Activated CD4-positive, alpha-beta memory T cell treated with anti-CD3 and anti-CD28 coated beads, Interleukin-2, amount 10 ng/mL, durations not matched to agents 7 days and 5 days (primary cell): ENCODE measurements at places on chromosomes 1 and 21.

- DNase-seq, result no peak
Measured at GRCh38 chr1:167273027-167273800, 52.5 kb downstream of the POU2F1 start.

GRCh38 chr1:107433068-107433467 lies 292.2 kb downstream of the NTNG1 start:
- no peak for DNase-seq

DNA sequence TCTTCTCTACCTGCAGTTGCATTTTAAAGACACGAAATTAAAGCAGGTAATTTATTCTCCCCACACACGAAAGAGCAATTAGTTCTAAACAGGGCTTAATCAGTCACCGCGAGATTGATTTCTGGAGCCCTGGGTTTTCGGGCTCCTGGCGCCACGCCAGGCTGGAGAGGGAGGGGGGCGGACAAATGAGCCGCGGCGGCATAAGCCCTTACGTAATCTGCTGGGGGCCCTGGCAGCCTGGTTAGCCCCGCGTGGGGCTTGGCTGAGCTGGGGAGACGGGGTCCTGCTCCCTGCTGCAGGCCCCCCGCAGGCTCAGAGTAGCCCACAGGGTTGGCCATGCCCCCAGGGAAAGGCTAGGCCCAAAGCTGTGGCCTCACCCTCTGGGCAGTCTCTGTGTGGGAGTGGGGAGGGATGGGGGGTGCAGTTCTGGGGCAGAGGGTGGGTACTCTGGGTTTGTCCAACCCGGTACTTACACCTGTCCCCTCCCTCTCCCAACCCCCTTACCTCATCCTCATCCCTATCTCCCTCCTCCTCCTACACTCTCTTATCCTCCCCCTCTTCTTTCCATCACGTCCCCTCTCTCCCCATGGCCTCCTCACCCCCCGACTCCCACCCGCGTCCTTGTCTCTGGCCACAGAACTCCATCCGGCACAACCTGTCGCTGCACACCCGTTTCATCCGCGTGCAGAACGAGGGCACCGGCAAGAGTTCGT lies 19.9 kb downstream of the FOXO6 start:
- DNase-seq, result no peak

DNA sequence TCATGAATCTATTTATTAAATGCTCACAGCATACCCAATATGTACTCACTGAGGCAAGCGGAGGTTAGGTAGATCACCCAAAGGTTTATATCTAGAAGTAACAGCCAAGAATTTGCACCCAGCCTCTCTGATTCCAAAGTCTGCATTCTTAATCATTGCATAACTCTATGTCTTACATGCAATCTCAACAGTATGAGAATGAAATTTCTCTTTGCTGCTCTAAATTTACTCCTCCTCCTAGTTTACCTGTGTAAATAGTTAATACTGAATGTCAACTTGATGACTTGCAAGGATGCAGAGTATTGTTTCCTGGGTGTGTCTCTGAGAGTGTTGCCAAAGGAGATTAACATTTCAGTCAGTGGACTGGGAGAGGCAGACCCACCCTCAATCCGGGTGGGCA lies 840.6 kb downstream of the BRINP3 start:
- no peak for DNase-seq

DNA sequence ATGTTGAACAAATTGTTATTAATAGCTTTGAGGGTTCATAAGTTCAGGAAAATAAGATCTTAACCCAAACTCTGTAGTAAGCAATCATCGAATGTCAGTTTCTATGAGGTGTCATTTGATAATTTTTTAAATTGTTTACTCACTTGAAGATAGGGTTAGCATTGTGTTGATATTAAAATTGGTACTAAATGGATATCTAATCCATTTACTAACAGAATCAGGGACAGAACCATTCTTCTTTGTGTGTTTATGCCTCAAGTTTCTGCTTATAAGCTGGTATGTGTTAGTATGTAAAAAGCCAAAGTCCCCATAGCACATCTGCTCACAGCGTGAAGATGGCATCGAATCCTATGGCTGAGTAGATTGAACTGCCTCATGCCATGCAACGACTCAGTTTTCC lies 13.4 kb downstream of the DDR2 start:
- no peak for DNase-seq

GRCh38 chr1:54400329-54400728 lies 5.9 kb downstream of the SSBP3 start:
- no peak for DNase-seq

- DNase-seq, result peak; percentile 54
Measured at GRCh38 chr1:59146651-59147358, 150.1 kb upstream of the FGGY start.

DNA sequence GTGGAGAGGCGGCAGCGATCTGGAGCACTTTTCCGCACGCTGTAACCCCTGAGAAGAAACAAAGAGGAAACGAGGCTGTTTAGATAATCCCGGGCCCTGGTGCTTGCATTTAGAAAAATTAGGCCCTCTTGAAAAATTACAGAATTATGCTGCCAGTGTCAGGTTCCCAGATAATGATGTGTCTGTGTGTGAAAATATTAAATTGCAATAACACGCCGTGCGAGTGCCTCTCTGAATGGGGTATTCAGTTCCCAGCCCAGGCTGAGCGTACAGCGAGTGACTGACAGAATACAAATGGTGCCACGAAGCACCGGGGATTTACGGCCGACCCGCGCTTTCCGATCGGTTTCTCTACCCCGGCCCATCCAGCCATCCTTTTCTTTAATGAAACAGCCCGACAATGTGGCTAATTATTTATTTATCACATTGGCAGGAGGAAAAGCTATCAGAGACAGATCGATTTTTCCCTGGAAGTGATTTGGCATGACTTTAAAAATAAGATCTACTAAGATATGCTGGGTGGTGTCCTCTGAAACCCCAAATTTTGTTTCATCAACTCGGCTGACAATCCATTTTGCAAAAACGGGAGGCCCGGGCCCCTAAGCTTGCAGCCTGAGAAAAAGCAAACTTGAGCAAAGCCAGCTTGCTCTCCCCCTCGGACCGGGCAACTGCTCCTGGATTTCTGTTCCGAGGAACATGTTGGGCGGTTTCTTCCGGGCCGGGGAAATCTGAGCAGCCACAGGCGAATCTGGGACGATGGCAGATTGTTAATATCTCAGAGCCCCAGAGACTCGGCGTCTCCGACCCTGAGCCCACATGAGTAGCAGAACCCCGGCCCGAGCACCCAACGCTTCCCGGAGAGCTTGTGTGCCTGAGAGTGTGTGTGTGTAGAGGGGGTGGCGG lies 11.3 kb downstream of the PRDM16 start:
- DNase-seq, result no peak

GRCh38 chr1:78038071-78038470 lies 7.7 kb upstream of the GIPC2 start:
- DNase-seq, result no peak

- no peak for DNase-seq
Measured at GRCh38 chr1:87918398-87918797, 589.7 kb downstream of the LMO4 start.

DNA sequence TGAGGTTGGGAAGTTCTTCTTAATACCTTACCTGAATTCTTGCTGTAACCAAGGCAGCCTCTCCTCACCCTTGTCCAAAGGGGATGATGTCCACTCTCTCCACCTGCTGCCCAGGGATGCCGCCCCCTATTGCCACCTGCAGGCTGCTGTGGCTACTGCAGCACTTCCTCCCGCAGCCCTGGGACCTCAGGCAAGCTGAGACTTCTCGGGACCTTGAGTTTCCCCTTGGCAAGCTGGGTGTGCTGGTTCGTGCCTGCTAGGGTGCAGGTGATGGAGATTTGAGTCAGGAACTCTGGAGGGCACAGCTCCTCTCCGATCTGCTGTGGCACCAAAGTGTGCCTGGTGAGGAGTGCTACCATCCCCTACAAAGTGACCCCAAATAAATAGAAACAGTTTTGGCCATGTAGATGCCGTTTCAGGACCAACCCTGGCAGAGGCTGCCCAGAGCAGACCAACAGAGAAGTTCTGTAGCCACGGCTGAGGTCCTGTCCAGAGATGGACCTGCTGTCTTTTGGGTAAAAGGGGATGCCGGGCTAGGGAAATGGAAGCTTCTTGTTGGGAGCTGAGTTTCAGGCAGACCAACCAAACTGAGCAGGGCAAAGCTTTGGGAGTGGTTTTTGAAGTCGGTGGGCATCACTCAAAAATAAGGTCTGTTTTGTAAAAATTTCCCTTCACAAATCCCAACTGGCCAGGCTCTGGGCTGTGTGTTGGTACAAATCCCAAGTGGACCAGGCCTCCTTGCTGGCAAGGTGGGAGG lies 31.7 kb downstream of the RUNX3 start:
- peak; percentile 58 for DNase-seq

GRCh38 chr1:60173006-60173405 lies 99.4 kb upstream of the C1orf87 start:
- no peak for DNase-seq

DNA sequence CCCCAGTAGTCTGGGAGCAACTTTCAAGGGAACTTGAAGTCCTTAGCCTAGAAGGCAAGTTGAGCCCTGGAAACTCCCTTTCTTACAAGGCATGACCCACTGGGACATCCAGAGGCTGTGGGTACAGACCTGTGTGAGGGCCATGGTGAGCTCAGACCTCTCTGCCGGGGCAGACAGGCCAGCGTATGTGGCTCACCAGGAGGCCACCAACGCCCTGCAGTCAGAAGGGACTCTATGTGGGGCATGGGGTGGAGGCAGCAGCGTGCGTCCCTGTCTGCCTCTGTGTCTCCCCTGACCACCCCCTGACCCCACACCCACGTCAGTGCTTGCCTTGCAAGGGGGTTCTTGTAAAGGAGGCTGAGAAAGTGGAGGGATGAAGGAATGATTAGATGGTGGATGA lies 10.8 kb downstream of the COQ8A start:
- no peak for DNase-seq

GRCh38 chr1:1402072-1402900 lies 3.2 kb upstream of the CCNL2 start:
- DNase-seq, result peak; percentile 38

DNA sequence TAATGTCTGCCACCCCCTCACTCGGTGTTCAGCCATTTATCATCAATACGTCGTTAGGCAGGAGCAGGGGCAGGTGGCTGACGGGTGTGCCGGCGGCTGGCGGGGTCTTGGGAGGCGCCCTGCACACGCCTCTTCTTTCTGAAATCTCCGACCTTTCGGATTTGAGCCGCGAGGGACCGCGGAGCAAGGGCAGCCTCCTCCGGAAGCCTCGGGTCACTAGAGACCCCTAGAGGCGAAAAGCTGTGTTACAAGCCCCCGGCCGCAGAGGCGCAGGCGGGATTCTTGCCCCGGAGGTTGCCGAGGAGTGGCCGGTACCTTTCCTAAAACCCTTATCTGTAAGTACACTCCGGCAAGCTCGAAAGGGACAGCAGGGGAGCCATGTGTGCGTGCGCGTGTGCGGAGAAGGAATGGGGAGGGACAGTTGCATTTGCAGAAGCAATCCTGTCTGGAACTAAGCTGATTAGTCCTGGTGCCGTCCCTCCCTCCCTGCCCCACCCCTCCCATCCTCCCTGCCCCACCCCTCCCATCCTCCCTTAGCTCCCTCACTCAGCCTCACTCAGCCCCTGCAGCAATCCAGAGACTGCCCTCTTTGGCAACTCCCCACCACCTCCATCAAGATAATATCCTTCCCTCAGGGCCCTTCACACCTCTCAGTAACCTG lies 11.0 kb downstream of the BRINP2 start:
- DNase-seq, result peak; percentile 35

- no peak for DNase-seq
Measured at GRCh38 chr1:217027403-217028080, 304.3 kb upstream of the ESRRG start.

- no peak for DNase-seq
Measured at GRCh38 chr1:15344800-15345704, 64.6 kb upstream of the EFHD2 start.

DNA sequence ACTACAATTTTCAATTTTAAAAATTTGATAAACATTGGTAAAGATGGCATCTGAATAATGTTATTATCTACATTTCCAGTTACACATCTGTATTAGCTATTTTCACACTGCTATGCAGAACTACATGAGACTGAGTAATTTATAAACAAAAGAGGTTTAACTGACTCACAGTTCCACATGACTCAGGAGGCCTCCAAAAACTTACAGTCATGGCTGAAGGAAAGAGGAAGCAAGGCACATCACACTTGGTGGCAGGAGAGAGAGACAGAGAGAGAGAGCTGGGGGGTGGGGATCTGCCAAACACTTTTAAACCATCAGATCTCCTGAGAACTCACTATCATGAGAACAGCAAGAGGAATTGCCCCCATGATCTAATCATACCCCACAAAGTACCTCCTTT lies 850.0 kb downstream of the LTN1 start:
- DNase-seq, result no peak

DNA sequence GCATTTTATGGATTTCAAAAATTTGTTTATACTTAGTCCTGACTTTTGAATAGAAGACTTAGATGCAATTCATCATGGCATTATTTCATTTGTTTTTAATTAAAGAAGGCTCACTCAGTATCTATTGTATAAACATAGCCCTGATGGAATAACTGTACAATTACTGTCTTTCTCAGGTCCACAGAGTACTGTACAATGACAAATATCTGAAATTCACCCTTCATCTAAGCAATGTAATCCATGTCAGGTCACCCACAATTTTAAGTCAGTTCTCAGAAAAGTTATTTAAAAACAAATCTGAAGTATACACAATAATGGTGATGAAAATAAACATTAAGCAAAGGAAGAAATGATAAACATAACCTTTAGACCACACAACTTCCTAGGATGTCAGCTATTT lies 311.9 kb downstream of the GRIK1 start:
- DNase-seq, result no peak

DNA sequence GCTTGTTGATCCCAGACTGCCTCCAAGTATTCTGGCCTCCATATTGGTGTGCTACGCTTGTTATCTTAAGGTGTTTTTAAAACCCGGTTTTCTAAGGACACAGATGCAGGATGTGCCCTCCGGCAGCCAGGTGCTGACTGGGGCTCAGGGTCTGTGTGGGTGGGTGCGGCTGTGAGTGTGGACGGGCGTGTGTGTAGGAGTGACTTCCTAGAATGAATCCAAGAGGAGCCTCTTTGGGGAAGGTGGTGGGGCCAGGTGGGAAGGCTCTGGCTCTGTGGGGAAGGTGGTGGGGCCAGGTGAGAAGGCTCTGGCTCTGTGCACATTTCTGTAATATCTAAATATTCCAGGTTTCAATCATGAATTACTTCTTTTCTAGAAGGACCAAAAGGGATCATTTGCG lies 12.8 kb upstream of the TSPEAR start:
- DNase-seq, result no peak

DNA sequence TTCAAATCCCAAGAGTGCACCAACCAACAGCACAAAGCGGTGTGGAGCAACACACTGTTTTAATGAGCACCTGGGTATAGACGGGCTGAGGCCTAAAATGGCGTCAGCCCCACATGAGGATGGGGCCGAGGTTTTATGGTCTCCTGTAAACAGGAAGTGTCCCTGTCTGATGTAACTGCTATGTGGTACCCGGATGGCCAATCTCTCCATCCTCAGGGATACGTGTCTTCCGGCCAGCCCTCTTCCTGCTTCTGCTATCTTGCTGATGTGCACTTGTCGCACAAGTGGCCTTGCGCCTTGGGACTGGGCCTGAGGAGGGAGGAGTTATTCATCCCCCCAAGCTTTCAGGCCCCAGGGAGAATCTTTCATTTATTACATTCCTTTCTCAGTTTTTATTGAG lies 73.5 kb downstream of the CNST start:
- DNase-seq, result no peak

GRCh38 chr1:198175423-198176170 lies 18.8 kb downstream of the NEK7 start:
- no peak for DNase-seq
